ENCODE measurements at places on chromosomes 11 and 22.

DNA sequence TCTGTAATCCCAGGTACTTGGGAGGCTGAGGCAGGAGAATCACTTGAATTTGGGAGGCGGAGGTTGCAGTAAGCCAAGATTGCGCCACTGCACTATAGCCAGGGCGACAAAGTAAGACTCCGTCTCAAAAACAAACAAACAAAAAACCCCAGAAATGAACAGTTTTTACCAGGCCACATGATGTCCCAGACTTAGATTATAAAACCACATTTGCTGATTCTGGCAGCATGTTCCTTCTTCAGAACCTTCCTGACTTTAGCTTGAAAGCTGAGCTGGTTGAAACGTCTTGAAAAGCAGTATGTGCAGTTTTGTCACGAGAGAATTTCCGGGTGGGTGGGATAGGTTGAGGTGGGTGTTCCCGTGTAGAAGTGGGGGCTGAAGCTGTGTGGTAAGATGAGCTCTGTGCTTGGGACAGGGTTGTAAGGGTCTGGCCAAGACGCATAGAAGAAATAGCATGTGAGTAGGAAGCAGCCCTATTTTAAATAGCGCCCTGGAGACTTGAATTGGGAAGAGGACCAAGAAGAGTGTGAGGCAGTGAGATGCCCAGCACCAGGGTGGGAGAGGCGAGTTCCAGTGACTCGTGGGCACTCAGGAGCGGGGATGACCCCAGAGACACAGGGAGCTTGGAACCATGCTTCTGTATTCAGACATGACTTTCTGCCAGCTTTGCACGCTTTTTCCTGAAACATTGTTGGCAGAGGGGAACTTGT is 7.6 kb downstream of the AP2A2 start:
- DNase-seq, result no peak

- no peak for DNase-seq
Observed at GRCh38 chr11:10770626-10771254, 19.7 kb downstream of the CTR9 start.

DNA sequence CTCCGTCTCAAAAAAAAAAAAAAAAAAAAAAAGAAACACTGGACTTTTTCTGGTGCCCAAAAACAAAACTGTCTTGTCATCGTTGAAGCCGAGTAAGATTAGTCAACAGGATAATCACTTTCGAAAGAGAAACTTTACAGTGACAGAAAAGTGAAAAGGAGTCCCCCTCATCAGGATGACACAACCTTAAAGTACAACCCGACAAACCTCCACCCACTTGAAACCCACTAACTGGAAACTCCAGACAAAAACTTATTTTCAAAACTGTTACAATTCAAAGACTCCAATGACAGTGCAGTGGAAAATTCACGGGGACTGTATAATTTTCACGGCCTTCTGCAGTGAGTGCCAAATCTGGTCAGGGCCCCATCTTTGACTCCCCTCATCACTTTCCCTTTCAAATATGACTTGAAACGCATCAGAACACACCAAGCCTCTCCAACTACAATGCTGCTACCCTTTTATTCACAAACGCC is 1.3 kb downstream of the DENND5A start:
- DNase-seq, result peak; percentile 38

GRCh38 chr11:74462631-74463030 is 4.7 kb downstream of the KCNE3 start:
- DNase-seq, result no peak

- no peak for DNase-seq
Observed at GRCh38 chr11:72209101-72209500, 7.5 kb upstream of the FOLR2 start.

DNA sequence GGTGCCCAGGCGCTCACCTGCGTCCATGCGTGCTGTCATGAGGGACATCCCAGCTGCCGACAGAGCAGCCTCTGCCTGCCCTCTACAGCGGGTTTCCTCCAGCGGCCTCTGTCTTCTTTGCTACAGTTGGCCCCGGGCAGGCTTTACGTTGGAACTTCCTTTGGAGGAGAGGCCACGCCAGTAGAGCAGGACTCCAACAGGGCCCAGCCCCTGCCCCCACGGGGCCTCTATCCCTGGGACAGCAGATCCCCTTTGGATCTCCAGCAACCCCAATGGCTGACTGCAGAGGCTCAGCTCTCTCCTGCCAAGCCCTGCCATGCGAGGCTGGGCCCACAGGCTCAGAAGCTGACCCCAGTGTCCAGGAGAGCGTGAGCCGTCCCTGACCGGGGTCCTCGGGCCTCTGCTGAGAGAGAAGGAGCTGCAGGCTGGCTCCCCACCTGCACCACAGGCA is 12.1 kb downstream of the TRPM5 start:
- no peak for DNase-seq

GRCh38 chr11:6360183-6360582 is 30.1 kb upstream of the SMPD1 start:
- DNase-seq, result no peak

DNA sequence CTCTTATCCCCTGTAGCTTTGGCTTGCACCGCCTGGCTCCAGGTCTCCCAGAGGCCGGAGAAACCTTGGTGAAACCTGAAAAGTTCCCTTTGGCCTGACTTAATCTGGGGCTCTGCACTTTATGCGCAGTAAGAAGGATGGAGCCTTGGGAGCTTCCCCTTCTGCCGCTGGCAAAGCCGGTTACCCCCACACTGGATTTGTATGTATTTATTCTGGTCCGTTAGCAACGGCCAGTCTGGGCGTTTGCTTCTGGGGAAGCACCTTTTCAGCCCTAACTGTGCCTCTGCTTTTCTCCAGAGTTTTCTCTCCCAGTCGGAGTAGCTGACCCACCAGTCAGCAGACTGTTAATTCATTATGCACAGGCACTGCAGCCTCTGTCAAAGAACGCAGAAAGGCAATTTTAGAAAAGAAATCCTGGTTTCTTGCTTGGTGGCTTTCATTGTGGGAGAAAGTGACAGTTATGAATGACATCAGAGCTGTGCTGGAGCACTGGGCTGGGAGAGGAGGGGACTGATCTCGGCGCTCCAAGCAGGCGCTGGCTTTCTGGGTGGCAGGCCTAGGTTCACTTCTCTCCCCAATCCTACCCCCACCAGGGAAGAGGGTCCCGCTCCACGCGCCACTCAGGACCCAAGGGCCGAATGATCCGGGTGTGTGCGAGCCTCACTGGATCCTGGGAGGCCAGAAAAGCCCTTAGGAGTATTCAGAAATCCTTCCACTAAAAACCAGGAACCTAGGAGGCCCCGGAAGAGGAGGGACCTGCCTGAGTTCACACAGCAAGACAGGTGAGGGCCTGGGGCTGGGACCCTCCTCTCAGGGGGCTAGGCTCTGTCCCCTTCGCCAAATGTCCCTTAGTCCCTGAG is 70.2 kb downstream of the RTL6 start:
- no peak for DNase-seq

DNA sequence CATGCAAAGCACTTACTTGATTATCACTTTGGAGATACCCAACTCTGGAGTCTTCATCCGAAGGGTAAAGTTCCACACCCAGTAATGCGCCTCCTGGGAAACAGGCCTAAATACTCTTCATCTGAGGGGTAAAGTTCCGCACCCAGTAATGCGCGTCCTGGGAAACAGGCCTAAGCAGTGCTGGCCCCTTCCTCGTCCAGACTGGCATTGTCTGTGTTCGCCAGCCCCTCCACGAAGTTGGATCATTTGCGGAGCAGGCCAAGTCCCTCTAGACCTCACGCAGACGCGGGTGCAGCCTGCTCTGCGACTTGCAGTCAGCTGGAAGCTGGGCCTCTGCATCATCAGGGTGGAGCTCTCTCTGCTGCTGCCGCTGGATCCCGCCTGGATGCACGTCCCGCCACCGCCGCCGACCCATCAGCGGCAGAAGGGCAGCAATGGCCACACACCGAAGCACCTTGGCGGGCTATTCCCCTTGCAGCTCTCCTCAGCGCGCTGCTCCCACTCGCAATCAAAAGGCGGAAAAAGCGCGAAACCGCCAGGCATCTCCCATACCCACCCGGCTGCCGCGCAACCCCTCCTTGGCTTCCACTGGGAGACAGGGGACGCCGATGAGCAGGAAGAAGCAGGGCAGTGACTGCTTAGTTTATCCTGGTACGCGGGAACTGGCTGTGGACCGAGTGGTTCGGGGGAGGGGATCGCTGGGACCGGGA is 34.1 kb upstream of the GLYATL1 start:
- DNase-seq, result no peak

DNA sequence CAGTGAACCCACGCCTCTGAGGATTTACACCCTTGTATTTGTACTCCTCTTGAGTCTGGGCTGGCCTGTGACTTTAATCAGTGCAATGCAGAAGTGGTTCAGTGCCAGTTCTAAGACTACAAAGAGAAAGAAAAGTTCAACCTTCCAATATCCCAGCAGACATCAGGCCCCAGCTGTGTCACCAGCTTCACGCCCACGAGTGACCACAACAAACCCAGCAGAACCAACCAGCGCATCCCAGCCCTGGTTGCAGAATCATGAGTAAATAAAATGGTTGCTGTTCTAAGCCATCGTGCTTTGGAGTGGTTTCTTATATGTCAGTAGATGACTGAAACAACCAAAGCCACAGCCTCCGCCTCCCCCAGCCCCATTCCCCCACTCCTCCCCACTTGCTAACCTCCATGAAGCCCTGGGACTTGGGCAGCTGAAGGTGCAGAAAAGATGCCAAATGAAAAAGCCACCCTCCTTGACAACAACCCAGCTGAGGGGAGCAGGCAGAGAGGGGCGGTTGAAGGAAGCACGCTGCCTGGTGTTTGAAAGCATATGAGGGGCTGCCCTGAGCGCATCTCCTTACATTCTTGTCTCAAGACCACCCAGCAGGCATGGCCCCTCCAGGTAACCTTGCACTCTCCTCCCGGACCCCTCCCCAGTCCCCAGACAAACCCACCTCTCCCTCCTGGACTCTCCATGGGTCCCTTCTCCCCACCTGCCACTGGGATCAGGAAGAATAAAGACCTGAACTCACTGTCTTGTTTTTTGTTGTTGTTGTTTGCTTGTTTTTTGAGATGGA is 20.9 kb downstream of the TSKU start:
- DNase-seq, result peak; percentile 68
